Hematopoietic multipotent progenitor cell treated with erythropoietin and hydrocortisone succinate and interleukin-3 and kit ligand, for 8 days (in vitro differentiated cells): ENCODE measurements at places on chromosomes 2 and 18.

- DNase-seq: no peak
Measured at GRCh38 chr18:57427429-57428201, 7.6 kb upstream of the ONECUT2 start.

DNA sequence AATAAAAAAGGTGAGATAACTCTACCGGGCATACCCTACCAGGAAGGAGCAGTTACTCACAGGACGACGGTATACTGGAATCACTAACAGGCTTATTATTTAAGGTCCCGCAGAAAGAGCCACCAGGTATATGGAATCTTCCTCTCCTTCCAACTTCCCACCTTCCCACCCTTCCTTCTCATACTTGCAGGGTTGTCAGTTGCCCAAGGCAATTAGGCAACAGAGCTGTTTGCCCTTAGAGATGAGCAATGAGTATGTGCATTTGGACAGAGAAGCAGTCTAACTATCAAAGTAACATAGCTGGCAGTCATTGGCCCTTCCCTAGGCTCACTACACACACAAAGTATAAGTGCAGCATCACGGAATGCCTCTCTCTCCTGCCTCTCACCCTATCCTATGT is 32.1 kb upstream of the EVA1A start:
- DNase-seq: no peak

GRCh38 chr2:109216332-109216731 is 87.3 kb downstream of the SH3RF3 start:
- DNase-seq: no peak

- no peak for DNase-seq
Measured at GRCh38 chr2:188664951-188665595, 309.1 kb upstream of the COL3A1 start.

- DNase-seq: no peak
Measured at GRCh38 chr2:238267884-238268680, 20.3 kb downstream of the PER2 start.

- DNase-seq: no peak
Measured at GRCh38 chr2:177501186-177501585, 108.6 kb downstream of the AGPS start.
